Spinal cord (tissue), 10 donors: ENCODE measurements at places on chromosomes 13 and 19.

- DNase-seq, result no peak
Measured at GRCh38 chr19:45066921-45067661, 9.2 kb downstream of the ZNF296 start.

GRCh38 chr13:79995334-79995733, 345.6 kb downstream of the SPRY2 start:
- no peak for DNase-seq

- DNase-seq, result peak; percentile 48
Measured at GRCh38 chr19:37941782-37942515, 34.9 kb downstream of the SIPA1L3 start.

DNA sequence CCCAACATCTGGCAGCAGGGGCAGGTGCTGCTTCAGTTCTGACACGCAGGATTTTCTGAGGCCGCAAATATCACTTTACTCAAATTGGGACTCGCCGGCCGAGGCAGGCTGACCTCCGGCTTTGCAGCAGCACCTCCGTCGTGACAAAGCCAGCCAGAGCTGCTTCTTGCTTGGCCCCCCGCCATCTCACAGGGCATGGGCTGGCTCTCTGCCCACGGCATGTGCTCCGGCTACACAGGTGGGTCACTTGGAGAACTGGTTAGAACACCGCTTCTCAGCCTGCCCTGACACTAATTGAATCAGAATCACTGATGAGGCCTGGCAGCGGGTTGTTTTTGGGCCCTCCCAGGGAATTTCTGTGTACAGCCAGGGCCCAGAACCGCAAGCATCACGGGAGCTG, 112.3 kb downstream of the SLC7A1 start:
- no peak for DNase-seq

- DNase-seq, result no peak
Measured at GRCh38 chr19:12230751-12231733, 63.6 kb downstream of the ZNF44 start.

DNA sequence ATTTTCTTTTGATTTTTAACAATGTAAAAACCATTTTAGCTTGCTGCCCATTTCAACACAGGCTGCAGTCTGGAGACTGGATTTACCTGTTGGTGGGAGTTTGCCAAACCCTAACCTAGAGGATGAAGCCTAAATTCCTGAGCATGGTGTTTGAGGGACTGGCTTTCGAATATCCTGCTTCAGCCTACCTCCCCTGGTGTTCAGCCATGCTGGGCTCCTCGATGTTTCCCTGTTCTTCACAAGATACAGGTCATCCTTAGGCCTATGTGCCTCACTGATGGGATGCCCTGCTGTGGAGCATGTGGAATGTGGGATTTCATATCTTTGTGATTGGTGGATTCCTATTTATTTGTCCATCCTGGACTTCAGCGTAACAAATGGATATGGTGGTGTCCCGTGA, 20.4 kb upstream of the ERCC5 start:
- no peak for DNase-seq

GRCh38 chr13:107025991-107026390, 458.1 kb upstream of the ARGLU1 start:
- DNase-seq, result no peak

GRCh38 chr19:7926727-7927604, 1.0 kb upstream of the CTXN1 start:
- DNase-seq, result no peak

DNA sequence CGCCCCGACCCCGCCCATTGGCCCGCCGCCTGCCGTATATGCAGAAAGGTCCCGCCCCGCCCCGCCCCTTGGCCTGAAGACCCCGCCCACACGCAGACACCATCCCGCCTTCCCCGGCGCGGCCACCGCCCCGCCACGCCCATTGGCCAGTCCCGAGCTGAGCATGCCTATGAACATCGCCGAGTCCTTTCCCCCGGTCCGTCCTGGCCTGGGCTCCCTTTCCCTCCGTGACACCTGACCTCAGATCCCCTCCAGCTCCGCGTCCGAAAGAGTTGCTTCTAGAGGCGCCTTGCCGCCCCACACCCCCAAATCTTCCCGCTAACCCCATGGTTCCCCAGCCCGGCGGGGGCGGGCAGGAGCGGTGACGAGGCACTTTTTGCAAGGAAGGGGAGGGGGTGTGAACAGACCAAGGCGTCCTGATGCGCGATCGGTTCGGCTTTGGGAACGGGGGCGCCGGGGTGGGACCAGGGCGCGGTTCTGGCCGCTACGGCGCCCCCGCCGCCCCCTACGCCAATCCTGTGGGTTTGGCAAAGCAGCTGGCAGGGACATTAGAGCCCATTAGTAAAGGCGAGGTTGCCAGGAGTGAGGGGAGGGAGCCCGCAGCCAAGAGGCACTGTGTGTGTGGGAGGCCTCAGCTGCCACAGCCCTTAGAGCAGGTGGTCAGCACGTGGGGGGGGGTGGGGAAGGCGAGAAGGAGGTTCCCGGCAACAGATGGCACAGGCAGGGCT, 406 bp upstream of the NUMBL start:
- peak; percentile 83 for DNase-seq

DNA sequence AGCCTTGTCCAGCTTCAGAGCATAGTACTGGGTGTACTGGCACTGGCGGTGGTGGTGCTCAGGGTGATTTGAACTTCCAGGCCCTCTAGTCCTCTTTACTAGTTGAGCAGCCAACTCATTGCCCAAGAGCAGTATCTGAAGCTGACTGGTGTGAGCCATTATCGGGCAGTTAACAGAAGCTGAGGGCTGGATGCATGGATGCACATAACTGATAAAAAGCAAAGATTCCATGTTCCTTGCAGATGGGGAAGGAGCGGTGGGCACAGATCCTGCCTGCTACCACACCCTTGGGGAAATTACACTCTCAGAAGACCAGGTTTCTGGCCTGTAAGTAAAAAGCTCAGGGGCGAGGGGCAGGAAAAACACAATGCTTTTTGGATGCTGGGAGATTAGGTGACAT, 499.4 kb upstream of the ARGLU1 start:
- DNase-seq, result no peak

GRCh38 chr13:93690139-93690538, 463.5 kb downstream of the GPC6 start:
- DNase-seq, result no peak

DNA sequence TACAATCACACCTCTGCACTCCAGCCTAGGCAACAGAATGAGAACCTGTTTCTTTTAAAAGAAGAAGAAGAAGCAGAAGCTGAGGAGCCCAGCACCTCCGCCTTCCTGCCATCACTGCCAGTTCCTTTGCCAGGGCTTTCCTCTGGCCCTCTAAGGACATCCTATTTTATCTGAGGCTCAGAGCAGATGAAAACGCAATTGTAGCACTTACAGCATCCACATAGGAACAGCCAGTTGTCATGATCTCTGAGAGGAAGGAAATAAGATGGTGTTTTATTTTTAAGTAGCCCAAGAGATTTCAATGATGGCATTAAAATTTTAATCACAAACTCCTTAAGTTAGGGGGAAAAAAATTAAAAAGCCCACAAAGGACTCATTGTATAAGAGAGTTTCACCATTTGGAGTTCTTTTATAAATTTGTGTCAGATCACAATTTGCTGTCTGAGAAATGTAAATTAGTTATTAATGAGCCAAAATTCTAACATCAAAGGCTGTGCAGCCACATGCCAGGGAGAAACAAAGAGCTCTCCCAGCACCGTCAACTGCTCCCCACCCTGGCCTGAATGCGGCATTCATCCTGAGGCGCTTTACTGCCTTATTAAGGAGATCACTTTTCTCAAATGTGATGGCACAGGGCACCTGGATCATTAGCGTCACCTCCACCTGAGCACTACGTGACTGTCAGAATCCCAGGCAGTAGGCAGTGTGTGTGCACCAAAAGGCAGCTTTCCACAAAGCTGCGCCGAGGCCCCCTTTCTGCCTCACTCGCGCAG, 393.0 kb downstream of the FOXO1 start:
- peak; percentile 89 for DNase-seq

DNA sequence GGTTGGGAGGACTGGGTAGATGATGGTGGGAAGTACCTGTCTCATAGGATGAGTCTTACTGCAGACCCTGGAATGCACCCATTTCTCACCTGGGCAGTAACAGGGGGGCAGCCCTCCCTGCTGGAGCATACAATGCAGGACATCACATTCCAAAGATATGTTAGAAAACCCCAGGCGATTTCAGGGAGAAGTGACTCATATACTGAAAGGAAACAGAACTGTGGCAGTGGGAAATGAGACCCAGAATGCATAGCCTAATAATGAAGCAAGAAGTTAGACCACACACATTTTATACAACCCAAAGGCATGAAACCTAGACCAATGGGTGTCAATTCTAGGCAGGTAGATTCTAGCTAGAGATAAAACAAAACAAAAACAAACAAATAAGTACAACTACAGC, 402.7 kb downstream of the IRS2 start:
- no peak for DNase-seq

DNA sequence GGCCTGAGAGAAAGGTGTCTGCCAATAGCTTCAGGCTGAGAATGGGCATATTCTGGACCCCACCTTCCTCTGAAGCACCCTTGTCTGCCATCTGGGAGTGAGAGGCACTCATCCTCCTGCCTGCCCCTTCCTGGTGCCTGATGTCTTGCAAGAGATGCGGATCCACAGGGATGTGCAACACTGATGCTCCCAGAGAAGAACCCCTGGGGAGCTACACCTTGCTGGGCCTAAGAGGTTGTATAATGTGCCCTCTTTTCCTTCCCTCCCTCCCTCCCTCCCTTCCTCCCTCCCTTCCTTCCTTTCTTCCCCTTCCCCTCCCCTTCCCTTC, 34.6 kb downstream of the ADPRHL1 start:
- DNase-seq, result no peak

GRCh38 chr13:99199541-99200431, 868 bp upstream of the UBAC2 start:
- no peak for DNase-seq

GRCh38 chr13:30107121-30107520, 200.2 kb downstream of the KATNAL1 start:
- no peak for DNase-seq

DNA sequence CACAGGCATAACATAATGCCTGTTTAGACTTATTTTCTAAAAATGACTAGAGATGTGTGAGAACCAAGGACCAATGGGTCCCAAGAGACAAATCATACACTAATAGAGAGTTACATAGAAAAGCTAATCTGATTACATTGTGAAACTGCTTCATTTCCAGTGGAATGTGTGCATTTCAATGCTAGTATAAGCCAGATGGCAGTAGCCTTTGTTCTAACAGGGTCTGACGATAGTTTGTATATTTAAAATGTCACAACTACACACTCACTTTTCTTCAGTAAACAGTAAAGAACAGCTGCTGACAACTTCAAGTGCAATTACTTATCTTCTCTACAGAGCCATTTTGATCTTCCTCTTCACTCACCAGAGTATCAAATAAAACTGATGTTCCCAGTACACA, 4.3 kb upstream of the SLITRK5 start:
- DNase-seq, result no peak

GRCh38 chr13:46170687-46171086, 11.3 kb downstream of the LCP1 start:
- no peak for DNase-seq

DNA sequence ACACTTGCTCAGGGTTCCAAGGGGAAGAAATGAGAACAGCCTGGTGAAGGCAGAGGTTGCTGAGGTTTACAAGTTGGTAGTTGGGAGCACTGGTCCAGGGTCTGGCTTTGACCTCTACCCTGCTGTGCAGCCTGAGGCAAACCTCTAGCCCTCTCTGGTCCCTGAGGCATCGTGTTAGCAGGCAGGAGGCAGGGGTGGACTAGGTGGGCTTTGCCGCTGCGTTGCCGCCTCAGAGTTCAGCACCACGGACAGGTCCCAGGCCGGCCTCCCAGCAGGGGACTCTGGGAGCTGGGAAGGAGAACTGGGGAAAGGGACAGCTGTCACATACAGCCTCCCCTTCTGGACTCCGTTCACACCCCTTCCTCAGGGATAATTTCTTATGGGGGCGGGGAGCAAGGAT, 3.1 kb downstream of the NCAN start:
- no peak for DNase-seq

DNA sequence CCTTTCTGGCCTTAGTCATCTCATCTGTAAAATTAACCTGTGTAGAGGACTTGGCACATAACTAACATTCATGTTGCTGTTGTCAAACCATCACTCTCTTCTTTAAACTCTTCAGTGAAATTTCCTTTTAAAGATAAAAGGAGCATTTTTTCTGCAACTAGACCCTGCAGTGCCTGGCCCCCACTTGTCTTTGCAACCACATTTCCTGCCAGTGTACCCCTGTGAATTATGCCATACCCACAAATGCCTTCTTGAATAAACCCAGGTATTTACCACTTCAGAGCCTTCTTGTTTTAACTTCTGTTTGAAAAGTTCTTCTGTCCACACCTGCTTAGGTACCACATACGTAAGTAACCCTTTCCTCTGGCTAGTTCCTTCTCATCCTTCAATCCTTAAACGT, 118.8 kb downstream of the CDK8 start:
- no peak for DNase-seq

- DNase-seq, result no peak
Measured at GRCh38 chr13:50448535-50448998, 394.9 kb downstream of the DLEU7 start.

DNA sequence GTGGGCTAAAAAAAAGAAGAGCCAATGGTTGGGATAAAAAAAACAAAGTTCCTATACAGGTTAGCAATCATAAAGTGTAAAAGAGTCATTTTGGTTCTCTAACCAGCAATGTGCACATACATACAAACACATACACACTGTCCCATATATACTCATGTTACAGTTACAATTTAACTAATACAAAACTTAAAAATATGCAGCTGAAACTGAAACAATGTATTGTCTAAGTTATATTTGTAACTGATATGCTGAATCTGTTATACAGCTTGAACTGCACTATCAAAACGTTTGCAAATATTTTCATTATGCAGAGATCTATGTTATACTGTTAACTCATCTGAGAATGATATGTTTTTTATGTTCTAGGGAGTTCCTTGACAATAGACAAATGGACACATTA, 173.7 kb downstream of the KLF12 start:
- no peak for DNase-seq

DNA sequence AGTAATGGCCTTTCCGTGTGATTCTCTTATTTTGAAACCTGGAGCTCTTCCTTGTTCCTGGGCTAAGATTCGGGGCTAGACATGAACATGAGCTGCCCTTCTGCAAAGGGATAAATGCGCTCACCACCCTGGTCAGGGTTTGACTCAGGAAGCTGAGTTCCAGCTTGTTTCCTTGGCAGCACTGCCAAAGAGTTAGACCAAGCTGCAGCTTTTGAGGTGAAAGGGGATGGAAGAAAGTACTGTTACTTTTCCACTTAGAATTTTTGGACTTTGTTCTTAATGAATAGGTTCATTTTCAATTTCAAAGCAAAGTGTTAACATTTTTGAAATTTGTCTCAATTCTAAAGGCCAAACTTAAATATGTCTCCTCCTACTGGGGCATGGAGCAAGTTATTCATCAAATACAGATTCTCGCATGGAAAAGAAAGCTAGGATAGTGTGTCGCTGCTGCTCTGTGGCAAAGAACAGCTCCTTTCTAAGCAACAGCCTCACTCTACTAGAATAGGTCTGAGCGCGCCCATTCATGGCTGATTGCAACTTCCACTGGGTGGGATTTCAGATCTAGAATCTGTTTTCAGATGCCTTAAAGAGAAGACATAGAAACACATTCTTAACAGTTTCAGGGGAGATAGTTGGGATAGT, 2.2 kb downstream of the RGCC start:
- no peak for DNase-seq

GRCh38 chr19:33282036-33282671, 20.2 kb downstream of the CEBPA start:
- no peak for DNase-seq

- no peak for DNase-seq
Measured at GRCh38 chr13:70668983-70669382, 560.7 kb upstream of the KLHL1 start.
